Activated naive CD8-positive, alpha-beta T cell treated with anti-CD3 and anti-CD28 coated beads for 36 hours (primary cell): ENCODE measurements at places on chromosomes 2 and 18.

DNA sequence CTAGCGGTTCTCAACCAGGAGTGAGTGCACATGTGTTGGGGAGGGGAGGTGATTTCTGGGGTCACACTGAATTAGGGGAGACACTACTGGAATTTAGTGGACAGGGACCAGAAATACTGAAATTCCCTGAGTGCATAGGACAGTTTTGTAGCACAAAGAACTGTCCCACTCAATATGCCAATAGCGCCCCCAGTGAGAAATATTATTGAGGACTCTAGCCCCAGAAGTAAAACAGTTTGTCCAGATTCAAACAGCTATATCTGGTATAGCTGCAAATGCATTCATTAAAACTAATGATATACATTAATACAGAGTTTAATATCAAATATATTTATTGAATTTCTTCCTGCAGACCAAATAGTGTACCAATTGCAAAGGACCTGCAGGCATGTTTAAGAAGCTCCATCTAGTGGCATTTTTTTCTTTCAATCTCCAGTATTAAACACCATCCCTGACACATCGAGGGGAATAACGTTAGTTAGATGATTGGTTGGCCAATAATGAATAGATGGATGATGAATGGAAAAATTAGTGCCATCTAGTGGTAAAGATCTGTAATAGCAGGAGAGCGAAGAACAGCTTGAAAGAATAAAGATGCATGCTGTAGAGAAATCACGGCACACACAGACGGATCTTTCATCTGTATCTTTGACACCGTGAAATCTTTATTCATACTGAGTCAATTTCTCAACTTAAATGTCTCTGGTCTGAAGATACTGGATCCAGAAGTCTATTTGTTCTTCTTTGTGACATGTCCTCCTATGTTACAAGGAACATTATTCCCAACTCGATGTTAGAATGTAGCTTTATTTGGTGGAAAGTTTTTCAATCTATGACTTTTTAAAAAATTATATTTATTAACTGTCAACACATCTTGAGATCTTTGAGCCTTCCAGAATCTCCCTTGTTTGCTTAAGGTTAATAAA lies 62.5 kb downstream of the DHRS9 start:
- DNase-seq = no peak

DNA sequence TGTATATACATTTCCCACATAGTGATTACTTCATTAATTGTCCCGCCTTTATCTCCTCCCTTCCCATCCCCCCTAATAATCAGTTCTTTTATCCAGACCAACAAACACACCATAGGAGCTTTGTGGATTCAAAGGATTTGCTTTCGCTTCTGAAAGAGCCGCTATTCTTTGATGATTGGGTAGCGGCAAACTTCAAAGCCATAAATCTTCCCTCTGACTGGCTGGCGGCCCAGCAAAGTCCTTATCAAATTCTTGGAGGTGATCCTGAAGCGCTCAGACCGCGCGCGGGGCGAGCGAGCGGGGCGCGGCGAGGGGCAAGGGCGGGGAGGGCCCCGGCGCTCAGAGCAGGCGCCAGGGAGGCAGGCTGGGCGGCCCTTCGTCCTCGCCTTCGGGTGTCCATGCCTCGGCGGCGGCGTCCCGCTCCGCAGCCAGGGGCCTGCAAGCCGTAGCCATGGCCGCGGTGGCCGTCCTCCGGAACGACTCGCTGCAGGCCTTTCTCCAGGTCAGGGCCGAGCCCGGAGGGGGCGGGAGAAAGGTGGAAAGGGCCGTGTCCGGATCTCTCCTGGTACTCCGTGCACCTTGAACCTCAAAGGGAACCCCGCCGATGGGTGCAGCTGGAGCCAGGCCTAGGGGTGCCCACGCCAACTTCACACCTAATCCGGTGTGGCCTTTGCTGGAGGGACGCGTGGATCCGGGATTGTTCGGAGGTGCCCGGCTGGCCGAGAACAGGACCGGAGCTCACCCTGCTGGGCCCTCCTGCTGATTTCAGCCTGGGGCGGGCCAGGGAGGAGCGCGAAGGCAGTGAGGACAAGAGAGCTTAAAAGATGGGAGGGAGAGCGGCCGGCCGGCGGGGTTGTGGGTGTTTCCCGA lies at the start of gene SP5:
SP5 (plus strand) TSS at position 276 of the 870 bp plus-strand sequence; CDS start at position 452, 176 bp downstream.
- peak; percentile 44 for DNase-seq

DNA sequence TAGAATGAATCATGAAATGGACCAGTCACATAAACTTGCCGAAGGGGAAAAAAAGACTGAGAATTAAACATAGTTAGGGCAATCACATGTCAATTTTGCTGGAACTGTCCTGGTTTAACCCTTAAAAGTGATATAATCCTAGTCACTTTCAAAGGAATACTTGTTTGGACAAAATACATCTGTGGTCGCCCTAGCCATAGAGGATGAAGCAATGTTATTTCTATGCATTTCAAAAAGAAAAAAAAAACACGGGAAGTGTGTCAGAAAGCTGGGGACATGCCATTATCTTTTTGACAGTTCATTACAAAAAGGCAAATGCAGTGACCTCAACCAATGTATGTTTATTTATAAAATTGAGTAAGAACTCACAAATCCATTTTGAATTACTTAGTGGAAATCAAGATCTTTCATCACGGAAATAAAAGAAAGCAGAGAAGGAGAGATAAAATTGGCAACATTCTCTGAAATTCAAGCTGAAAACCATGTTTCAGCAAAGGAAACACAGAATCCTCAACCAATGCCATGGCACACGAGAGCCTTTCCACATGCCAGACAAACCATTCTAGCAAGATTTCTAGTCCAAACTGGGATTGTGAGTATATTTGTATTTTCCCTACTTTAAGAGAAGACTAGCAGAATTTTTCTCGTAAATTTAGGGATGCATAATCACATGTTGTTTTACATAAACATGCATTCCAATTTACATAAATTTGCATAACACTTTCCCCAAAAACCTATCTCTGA lies 854.3 kb upstream of the ACVR2A start:
- DNase-seq = no peak

DNA sequence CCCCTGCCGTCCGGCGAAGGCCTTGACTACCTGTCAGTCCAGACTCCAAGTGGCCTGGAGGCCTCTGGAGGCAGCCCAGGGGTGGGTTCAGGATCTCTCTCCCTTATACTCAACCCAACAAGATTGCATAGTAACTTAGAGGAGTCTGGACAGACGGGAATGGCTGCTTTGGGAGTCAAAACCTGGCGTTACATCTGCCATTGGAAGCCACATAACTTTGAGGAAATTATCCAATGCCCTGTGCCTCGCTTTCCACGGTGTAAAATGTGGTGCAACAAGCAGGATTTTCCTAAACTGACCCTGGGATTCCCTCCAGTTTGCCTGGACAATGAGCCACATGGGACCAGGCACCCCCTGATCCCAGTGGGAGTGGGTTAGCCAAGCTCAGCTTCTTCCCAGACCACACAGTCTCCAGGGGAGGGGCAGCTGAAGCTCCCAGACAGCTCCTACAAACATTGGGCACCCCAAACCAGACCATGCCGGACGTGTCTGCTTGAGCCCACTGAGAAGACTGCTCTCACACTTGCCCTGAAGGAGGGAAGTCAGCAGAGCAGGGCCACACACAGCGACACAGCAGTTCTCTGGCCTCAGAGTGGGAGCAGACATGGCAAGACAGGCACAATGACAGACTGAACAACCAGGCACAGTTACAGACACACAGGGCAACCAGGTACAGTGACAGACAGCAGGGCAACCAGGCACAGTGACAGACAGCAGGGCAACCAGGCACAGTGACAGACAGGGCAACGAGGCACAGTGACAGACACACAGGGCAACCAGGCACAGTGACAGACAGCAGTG lies 65.6 kb upstream of the RAB6C start:
- no peak for DNase-seq

- no peak for DNase-seq
Measured at GRCh38 chr2:54610700-54611099, 112.8 kb upstream of the EML6 start.

GRCh38 chr2:181683518-181684453 lies 3.5 kb upstream of the NEUROD1 start:
- peak; percentile 17 for DNase-seq

GRCh38 chr2:30446602-30447148 lies 371 bp upstream of the LCLAT1 start:
- peak; percentile 4 for DNase-seq

GRCh38 chr18:55419947-55420664 lies 167.9 kb downstream of the TCF4 start:
- DNase-seq = no peak

GRCh38 chr2:100113990-100114433 lies 28.4 kb downstream of the AFF3 start:
- no peak for DNase-seq

DNA sequence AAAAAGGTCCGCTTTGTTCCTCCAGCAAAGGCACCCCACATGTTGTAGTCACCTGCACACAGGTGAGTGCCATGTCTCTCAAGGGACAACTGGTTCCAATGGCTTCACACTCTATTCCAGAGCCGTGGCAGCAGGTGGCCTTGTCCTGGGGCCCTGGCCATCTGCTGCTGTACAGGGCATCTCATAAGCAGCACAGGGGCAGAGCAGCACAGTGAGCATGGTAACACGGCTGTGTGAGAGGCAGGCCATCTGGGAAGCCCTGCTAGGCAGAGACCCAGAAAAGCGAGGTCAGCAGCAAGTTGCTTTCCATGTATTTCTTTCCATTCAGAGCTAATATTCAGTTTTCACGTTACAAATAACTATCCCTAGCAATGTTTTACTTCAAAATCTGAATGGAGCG lies 54.7 kb downstream of the CMPK2 start:
- DNase-seq = no peak

DNA sequence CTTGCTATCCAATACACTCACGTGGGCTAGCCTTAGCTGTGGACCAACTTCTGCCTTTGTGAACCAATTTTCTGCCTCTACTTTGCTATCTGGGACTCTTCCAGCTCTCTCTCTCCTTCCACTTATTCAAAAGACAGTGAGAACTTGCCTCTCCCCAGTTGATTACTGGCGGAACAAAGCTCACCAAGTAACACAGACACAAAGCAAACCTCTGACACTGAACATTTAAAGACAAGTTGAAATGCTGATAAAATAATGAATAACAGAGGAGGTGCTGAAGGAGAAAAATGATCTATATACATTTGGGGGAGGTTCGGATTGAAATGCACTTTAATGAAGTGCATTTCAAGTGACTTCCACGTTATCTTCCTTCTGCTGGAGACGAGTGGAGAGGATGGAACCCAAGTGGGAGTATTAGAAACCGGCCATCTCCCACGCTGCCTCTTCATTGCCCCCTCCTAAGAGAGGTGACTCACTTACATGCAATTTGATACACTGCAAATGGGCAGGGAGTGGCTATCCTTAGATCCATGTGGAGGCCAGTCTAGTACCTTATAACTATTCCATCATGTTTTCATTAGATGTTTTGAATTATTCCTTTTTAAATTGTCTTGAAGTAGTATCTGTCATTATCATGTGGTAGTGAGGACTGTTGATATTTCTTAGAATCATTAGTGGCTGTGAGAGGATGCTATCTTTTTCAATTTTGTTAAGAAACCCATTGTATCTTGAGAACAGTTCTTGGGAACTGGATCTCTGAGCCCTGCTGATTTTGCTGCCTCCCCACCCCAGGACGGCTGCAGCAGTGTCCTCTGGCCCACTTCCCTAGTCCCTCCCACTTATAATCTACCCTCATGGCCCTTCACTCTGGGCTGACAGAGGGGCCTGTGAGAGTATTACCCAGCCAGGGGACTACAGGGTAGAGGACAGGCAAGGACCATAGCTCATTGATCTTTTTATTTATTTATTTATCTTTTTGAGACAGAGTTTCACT lies 6.0 kb upstream of the GLI2 start:
- DNase-seq = no peak

DNA sequence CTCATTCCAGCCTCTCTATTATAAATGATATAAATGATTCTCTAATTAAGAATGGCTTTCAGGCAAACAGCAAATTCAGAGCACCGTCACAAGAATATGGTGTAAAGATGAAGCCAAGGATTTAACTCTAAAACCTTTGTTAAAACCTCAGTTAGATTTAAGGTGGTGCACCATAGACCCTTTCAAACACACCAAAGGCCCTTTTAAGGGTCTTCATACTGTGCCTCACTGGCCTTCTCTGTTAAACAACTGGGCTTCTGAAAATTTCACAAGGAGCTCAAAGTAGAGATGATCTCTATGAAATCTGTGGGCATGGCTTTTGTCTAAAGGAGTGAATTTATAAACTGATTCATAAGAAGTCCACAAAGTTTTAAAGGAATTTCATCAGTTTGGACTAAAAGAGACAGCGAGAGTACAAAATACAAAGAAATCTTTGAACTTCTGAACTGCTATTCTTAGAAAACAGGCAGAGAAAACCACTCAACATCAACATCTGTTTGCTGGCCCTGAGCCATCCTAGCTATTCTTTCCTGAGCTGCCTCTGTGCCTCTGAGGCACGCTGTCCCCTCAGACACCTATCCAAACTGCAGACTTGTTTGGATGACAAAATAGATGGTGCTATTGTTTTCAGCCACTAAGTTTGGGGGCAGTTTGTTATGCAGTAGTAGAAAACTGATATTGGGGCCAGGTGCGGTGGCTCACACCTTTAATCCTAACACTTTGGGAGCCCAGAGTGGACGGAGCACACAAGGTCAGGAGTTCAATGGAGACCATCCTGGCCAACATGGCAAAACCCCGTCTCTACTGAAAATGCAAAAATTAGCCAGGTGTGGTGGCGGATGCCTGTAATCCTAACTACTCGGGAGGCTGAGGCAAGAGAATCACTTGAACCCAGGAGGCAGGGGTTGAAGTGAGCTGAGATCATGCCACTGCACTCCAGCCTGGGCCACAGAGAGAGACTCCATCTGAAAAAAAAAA lies 72.9 kb upstream of the MYCN start:
- DNase-seq = no peak

GRCh38 chr2:163658556-163658955 lies 77.3 kb downstream of the FIGN start:
- DNase-seq = no peak

DNA sequence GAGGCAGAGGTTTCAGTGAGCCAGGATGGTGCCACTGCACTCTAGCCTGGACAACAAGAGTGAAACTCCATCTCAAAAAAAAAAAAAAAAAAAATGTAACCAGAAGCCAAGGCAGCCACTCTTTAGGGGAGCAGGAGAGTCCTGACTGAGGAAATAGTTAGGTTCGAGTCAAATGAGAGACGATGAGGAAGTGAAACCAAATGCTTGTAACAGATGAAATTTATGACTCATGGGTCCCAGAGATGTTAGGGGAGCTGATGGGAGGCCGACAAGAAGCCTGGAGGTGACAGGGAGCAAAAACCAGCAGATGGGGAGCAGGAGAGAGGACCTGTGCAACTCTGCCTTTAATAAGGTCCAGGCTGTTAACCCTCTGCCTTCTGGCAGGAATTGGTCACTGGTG lies 756.1 kb upstream of the DDX18 start:
- no peak for DNase-seq

DNA sequence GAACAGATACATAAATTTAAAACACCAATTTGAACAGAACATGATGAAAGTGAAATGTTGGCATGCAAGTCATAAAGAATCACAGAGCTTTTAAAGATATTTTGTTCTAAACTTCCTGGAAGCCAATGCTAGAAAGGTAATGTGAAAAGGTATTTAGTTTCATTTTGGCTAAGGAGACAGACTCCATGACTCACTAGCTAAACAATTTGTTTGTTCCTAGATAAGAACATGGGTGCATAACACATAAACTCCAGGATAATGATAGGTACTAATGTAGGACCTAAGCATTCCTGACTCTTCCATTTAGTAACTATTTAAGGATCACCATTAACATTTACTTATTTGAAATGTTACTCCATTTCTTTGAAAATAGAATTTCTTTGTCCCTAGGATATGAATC lies 292.5 kb upstream of the CNTNAP5 start:
- DNase-seq = no peak

GRCh38 chr2:135162377-135162776 lies 110.3 kb downstream of the RAB3GAP1 start:
- no peak for DNase-seq

GRCh38 chr2:85734015-85734414 lies 19.8 kb upstream of the ATOH8 start:
- DNase-seq = no peak
